Omental fat pad (tissue), 4 donors: ENCODE measurements at places on chromosomes 7 and 10.

DNA sequence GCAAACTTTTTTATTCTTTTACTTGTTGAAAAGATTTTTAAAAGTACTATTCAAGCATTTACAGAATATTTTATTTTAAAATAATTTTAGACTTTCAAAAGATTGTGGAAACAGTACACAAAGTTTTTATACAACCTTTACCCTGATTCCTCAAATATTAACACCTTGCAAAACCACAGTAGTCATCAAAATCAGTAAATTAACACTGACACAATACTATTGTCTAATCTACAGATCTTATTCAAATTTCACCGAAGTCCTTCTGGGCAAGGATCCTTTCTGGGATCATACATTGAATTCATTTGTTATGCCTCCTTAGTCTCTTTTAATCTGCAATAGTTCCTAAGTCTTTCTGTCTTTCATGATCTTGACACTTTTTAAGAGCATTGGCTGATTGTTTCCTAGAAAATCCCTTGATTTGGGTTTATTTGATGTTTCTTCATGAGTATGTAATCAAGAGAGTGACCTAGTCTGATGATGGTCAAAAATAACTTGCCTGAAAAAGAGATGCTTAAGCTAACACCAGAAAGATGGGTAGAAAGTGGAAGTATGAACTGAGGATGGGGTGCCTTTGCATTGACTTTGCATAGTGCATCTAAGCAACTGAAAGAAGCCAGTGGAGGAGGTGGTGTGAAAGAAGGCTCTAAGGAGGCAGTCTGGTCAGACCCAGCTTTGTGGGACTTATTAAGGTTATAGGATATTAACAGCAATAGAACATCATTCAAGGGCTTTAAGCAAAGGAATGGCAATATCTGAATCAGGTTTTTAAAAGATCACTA lies 9.7 kb downstream of the STAMBPL1 start:
- no peak for DNase-seq

- DNase-seq, result peak; percentile 15
Measured at GRCh38 chr10:70295926-70296325, 12.1 kb upstream of the NPFFR1 start.

GRCh38 chr7:55365205-55365674 lies at the start of gene LANCL2:
Gene LANCL2, plus strand, starts transcription at chr7:55365337. Its CDS starts 689 bp downstream, at chr7:55366026.
- DNase-seq, result no peak

- DNase-seq, result no peak
Measured at GRCh38 chr7:156651474-156651873, 10.9 kb downstream of the RNF32 start.

- DNase-seq, result no peak
Measured at GRCh38 chr7:30846378-30846777, 65.3 kb upstream of the AQP1 start.
